ENCODE measurements at places on chromosomes 12 and 14.

- DNase-seq: no peak
These were observed 1891.5 kb upstream of the SEL1L start for GRCh38 chr14:83425138-83425537.

GRCh38 chr12:7498809-7499208 lies 4.8 kb downstream of the CD163 start:
- DNase-seq: no peak

DNA sequence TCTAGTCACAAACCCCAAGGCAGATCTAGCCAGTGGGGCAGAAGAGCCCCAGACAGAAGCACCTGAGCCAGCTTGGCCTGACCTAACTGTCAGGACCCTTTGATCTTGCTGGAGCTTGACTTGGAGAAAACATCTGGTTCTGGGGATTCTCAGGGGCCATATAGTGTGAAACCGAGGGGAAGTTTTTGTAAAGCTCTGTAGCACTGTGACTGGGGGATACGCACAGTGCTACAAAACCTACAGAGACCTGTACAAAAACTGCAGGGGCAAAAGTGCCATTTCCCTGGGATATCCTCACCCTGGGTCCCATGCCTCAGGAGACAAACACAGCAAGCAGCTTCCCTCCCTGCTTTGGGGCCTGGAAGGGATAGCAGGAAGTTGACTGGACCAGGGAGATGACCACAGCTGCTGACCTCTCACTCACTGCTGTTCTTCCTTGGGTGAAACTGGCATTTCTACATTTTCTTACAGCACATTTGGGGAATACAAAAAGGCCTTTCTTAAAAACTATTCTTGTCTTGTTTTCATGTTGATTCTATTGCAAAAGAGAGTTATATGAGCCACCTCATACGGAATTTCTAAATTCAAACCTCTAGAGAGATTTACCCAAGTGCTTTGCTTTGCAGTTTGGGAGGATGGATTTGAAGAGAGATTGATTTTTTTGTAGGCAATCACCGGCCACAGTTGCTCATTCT lies 140.0 kb downstream of the DAD1 start:
- DNase-seq: no peak

DNA sequence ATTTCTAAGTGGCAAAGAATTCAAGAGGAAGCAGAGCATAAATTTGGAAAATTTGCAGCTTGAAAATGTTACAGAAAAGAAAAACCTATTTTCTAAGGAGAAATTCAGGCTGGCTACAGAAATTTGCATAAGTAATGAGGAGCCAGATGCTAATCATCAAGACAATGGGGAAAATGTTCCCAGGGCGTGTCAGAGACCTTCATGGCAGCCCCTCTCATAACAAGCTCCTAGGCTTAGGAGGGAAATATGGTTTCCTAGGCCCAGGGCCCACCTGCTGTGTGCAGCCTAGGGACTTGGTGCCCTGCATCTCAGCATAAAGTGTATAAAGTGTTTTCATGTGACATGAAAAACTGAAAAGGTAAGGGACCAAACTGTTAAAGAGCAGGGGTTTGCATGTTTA lies 1796.3 kb upstream of the FLRT2 start:
- DNase-seq: no peak

DNA sequence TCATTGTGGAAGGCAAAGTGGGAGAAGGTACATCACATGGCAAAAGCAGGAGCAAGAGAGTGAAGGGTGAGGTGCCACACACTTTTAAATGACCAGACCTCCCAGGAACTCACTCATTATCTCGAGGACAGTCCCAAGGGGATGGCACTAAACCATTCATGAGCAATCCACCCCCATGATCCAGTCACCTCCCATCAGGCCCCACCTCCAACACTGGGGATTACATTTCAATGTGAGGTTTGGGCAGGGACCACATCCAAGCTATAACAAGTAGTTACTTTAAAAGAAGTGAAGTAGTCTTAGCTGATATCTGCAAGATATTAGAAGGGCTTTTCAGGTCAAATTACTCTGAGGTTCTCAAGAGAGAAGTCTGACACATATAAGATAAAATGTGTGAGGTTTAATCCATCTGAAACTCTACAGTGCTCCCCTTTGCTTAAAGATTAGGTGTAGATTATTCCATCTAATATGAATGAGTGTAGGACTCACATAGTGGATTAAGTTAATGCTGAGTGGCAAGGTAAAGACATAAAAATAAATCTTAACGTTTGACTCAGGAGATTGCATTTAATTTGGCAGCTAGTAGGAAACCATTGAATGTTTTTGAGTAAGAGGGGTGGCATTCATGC lies 130.8 kb downstream of the TMX1 start:
- DNase-seq: no peak
